ENCODE measurements at places on chromosomes 11 and 22.

DNA sequence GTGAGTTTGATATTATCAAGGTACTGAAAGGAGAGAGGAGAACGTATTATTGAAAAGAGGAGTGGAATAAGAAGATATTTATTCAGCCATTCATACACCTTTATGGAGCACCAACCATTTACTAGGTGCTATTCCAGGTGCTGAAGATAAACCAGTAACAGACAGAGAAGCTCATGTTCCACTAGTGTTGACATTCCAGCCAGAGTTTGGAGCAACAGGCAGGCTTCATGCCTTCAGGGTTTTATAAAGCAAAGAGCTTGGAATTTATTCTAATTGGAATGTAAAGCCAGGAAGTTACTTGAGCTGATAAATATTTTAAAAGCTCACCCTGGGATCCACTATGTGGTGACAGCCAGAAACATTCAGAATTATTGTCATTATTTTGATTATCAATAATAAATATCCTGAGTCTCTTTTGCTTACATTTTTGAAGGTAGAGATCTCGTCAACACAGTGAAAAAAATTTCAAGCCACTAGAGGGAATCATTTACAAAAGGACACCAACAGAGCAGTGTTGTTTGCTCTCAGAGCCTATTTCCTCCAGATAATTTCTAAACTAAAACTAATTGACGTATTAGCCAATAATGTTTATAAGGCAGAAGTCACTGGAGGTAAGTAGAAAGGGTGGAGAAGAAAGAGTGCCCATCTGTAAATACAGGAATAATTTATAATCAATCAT, 172.0 kb downstream of the KCNA4 start:
- DNase-seq: no peak

GRCh38 chr11:81444297-81444696, 1289.4 kb downstream of the FAM181B start:
- DNase-seq: no peak

DNA sequence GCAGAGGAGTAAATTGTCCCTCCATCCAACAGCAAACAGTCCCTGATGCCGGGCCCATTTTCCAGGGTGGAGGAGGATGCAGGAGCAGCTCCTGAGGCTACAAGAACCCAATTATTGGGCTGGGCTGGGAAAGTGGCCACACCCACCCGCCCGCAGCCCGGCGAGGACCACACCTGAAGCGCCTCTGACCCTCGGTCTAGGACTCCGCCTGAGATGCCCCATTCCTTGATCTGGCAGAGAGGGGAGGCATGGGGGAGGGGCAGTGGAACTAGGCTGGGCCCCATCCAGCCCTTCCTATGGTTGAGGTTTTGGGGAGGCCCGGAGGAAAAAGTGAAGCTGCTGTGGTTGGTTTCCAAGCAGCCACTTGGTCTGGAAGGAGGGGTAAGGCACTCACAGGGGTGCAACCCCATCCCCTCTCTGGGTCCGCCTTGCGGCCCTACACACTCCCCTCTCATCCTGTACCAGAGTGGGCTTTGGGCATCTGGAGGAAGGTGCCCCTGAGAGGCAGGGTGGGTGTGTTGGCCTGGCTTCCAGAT, 2.4 kb upstream of the LGALS1 start:
- DNase-seq: no peak

DNA sequence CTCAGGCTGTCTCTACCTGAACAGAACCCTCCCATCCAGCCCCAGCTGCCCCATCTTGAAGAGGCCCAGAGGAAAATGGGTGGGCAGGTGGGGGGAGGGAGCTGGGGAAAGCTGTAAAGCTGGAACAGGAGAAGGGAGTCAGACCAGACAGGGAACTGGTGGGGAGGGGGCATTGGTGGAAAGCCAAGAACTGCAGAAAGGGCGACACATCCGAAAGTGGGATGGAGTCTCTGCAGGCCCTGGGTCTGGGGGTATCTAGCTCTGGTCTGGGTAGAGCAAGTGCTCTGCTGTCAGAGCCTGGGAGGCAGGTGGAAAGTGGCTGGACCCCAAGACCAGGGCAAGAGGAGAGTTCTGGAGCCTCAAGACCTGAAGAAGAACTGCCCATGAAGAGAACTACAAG, 7.7 kb downstream of the TMPRSS13 start:
- DNase-seq: no peak

DNA sequence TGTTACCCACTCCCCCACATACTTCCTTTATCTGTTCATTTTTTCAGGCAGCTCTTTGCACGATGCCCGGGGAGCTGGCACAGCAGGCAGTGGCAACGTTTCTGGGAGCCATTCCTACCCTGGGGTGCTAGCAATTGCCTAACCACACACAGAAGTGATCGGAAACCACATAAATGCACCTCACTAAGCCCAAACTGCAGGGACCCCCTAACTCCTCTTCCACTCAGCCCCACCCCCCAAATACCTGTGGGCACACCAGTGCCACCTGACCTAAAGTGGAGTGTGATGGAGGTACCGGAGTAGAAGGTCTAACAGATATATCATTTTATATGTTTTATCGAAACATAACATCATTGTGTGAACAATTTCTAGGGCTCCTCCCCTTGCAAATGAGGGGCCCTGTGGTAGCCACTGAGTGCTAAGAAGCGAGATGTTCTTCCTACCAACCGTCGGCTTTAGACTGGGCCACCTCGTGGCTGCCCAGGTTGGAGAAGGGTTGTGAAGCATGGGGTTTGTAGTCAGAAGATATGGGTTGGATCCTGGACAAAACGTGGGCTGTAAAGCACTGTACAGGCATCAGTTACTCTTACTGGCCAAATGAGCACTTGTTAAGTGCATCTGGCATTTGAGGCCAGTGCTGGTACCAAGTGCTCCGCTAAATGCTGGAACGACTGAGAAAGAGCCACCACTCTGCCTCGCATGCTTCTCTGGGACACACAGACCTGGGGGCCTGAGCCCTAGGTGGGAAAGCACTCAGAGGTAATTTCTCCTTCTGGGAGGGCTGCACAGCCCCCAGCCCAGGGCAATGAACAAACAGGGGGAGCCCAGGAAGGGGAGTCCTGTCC, 2.8 kb downstream of the MRGPRD start:
- no peak for DNase-seq

- no peak for DNase-seq
Observed at GRCh38 chr11:62438641-62439040, 19.8 kb downstream of the SCGB1A1 start.

DNA sequence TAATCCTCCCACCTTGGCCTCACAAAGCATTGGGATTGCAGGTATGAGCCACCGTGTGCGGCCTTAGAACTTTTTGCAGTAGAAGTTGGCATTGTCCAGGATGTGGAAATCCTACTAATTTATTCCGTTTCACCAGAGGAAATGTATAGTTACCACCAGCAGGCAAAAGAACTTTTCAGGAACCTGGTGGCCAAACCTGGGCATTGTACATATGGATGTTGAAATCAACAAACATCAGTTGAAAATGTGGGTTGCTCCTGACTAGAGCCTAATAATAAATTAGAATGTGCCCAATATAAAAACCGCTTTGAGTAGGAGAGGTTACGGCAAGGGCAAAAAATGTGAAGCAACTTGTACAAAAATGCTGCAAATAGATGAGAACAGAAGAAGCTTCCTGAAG, 40.7 kb upstream of the XBP1 start:
- DNase-seq: no peak

DNA sequence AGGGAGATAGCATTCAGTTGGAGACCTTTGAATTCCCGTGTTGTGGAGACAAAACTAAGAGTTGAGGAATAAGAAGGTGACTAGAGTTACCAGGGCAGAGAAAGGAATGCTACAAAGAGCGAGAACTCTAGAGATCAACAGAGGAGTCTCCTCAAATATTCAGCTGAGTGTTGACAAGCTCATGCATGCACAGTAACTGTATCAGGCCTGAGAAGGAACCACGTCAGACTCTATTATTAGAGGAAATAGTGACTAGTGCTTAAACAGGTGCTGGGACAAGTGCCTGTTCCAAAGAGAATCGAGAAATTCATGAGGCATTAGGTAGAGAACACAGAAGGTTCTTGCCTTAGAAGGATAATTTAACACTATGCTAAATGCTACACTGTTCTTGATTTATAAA, 333.8 kb upstream of the CHORDC1 start:
- no peak for DNase-seq

GRCh38 chr22:41910050-41911000, 4.5 kb downstream of the SHISA8 start:
- DNase-seq: no peak

- DNase-seq: no peak
Observed at GRCh38 chr11:15670520-15671070, 555.9 kb downstream of the INSC start.

- no peak for DNase-seq
Observed at GRCh38 chr11:34351687-34352469, 5.9 kb downstream of the ABTB2 start.

DNA sequence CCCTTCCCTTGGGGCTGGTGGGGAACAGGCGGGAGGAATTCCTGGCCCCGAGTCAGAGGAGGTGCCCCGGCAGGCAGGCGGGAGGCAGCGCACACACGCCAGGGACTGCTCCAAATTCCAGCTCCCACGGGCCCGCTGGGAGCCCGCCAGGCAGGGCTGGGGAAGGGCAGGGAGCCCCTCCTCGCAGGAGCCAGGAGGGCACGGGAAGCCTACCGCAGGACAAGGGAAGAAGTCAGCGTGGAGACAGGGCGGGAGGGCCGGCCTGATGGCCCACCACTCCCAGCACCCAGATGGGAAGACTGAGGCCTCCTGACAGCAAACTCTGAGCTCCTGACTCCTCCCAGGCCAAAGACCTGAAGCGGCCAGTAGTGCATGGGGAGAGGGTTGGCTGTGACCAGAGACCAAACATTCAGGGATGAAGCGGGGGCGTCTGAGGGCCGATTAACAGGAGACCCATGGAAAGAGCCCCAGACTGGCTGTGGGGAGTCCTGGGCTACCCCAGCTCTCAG, 22.4 kb downstream of the RPL3 start:
- no peak for DNase-seq

- no peak for DNase-seq
Observed at GRCh38 chr11:32088117-32088941, 2.5 kb upstream of the RCN1 start.

DNA sequence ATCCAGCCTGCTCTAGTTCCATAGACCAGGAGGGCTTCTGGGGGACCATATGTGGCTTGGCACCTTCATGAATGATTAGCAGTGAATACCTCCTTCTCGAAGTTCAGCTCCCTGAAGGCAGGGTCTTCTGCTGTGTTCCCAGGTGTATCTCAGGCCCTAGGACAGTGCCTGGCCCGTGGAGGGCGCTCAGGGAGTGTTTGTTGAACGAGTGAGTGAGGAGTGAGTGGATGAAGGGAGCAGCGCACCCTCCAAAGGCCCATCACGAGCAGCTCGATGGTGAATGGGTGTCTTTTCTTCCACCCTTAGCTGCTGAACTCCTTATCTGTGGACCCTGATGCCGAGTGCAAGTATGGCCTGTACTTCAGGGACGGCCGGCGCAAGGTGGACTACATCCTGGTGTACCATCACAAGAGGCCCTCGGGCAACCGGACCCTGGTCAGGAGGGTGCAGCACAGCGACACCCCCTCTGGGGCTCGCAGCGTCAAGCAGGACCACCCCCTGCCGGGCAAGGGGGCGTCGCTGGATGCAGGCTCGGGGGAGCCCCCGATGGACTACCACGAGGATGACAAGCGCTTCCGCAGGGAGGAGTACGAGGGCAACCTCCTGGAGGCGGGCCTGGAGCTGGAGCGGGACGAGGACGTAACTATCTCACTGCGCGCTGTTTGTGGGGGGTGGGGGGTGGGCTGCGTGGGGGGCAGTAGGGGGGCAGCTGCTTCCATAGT, 9.5 kb downstream of the ANO1 start:
- no peak for DNase-seq

GRCh38 chr22:32336771-32337424, 20.8 kb upstream of the RFPL3 start:
- DNase-seq: no peak

DNA sequence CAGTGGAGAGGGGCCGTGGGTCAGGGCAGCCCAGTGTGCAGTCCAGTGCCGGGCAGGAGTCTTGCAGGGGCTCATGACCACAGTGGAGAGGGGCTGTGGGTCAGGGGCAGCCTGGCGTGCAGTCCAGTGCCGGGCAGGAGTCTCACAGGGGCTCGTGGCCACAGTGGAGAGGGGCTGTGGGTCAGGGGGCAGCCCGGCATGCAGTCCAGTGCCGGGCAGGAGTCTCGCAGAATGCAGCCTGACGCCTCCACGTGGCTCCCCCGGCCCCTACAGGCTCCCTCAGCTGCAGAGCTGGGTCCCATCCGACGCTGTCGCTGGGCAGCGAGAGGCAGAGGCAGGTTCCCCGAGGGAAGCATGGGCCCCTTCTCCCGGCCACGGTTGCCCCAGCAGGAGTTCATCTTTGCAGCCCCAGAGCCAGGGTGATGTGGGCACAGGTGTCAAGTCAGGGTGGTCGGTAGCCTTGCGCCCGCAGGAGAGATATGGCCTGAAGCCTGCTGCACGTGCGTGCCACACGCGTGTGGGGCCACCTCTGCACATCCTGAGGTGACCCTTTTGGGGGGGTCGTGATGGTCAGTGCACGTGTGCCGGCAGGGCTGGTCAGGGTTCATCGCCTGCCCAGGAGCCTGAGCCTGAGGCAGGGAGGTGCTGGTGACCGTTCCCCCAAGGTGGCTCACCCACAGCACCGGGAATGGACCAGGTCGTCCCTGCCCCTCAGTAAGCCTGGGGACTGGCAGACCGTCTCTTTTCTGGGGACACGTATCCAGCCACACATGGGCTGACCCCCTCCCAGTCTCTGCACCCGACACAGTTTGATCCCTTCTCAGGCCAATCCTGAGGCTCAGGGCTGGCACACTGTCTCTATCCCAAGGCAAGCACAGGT, 2.9 kb downstream of the IFITM5 start:
- DNase-seq: no peak

DNA sequence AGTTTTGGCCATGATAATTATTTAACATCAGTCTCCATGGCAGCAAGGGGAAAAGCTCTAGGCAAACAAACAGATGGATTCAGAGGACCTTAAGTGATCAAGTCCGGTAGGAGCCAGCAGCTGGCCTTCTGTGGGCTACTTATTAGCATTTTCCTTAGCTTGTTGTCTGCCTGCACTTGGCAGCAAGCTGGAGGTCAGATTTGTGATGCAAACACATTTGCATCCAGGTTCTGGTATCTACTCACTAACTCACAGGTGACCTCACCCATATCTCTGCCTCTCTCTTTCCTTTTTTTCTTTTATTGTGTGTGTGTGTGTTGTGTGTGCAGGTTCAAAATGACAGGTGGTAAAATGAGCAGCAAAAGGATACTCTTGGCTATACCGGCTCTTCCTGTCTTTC, 32.3 kb downstream of the ARHGAP42 start:
- no peak for DNase-seq

DNA sequence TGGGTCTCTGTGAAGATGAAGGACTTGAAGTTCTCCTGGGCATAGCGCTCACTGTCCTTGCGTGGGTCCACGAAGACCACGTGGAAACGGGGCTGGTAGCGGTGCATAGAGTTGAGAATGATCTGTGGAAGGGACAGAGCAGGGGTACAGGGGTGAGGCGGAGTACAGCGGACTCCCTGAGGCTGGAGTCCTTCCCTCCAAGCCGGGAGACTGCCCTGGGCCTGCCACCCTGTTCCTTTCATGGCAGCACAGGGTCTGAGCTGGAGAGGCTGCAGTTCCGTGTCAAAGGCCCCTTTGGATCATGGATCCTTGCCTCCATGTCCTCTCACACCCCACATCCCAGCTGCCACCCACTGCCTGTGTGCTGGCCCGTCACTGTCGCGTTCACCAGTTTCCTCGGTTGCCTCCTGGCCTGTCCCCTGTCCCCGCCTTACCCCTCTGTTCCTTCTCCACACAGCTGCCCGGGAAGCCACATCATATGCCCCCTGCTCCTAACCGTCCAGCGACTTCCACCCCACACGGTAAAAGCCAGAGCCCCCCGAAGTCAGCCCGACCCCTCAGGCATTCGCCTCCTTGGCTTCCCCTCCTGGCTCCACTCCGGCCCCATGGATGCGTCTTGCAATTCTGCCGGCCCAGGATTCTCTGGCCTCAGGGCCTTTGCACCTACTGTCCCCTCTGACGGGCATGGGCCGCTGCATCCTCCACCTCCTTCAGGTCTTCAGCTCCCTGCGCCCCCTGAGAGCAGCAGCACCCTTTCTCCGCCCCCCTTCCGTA, 3.4 kb upstream of the NUDT8 start:
- DNase-seq: no peak

All from stimulated activated effector memory CD8-positive, alpha-beta T cell treated with anti-CD3 and anti-CD28 coated beads, Interleukin-12 subunit alpha, Interleukin-12 subunit beta, amount 100 ng/mL, for 72 hours (primary cell).